ENCODE measurements at places on chromosomes 1 and 21. TPM values are rescaled to one million over a fixed set of nuclear protein-coding genes. Genes with fewer than 3 reads are reported as not detected.

Gene CFAP107
- total RNA-seq = not detected

- no peak for DNase-seq
- no peaks in the 10 kb centered on the region for H3K36me3 ChIP-seq
- H3K27ac ChIP-seq = no peak overlapping the region
- no peak overlapping the region for H3K4me3 ChIP-seq
- no peaks in the 10 kb centered on the region for H3K4me1 ChIP-seq
Observed at GRCh38 chr1:193951984-193952383, 765.6 kb upstream of the B3GALT2 start.

DNA sequence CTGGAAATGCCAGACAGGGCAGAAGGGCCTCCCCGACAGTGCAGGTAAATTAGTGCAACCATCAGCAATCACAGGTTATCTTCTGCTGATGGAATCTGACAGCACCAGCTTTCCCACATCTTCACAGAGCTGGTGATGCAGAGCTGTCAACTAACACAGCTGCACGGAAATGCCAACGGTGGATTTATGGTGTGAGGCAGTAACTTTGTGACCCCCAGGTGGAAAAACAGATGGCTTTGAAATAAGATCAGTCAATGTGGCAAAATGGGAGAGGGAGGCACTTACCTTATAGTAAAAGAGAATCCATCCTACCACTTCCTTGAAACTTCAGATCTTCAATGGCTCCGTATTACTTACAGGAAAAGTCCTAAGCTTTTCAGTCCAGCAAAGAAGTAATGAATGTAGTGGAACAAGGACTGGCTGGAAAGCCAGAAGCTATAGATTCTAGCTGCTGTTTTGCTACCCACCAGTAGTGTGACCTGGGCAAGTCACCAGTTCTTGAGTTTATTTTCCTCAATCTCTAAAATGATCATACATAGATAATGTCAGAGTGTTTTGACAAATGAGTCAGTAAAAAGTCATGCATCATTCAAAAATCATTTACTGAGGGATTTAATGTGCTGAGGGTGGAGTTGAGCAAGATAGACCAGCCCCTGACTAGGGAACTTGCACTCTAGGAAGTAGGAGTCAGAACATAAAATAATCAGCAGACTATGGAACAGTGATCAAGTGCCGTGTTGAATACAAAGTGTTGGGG lies 245.7 kb upstream of the JUN start:
- H3K4me3 ChIP-seq = no peak overlapping the region
- peaks cover 37% of the 10 kb centered on the region for H3K4me1 ChIP-seq
- DNase-seq = peak; percentile 79
- no peaks in the 10 kb centered on the region for H3K27me3 ChIP-seq
- H3K36me3 ChIP-seq = no peaks in the 10 kb centered on the region
- H3K27ac ChIP-seq = no peak overlapping the region

DNA sequence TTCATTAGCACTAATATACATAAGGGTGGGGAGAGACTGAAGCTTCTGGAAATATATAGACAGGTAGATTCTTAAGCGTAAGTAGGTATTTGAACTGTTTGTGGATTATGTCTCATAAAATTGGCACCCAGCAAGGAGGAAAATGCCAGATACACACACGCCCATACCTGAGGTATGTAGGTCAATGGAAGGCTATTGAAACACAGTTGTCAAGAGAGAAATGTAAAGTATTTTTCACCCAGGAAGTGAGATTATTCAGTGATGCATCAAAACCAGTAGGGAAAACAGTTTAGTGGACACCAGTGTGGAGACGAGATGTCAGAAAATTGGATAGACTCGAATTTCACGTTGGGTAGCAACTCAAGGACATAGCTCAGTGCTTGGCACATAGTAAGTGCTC lies 4.7 kb upstream of the RSPH1 start:
- no peaks in the 10 kb centered on the region for H3K36me3 ChIP-seq
- DNase-seq = peak; percentile 60
- no peaks in the 10 kb centered on the region for H3K27me3 ChIP-seq
- peaks cover 8% of the 10 kb centered on the region for H3K4me1 ChIP-seq

Gene ERO1B
- 0.95 TPM for total RNA-seq

- no peak overlapping the region for H3K4me3 ChIP-seq
- peaks cover 1% of the 10 kb centered on the region for H3K4me1 ChIP-seq
- H3K36me3 ChIP-seq = no peaks in the 10 kb centered on the region
- H3K27ac ChIP-seq = no peak overlapping the region
Observed at GRCh38 chr1:92872719-92873118, 40.9 kb downstream of the RPL5 start.

Gene TNFRSF8
- total RNA-seq = not detected

Measured in PC-3 (cell line).